ENCODE measurements at places on chromosomes 13 and 19.

DNA sequence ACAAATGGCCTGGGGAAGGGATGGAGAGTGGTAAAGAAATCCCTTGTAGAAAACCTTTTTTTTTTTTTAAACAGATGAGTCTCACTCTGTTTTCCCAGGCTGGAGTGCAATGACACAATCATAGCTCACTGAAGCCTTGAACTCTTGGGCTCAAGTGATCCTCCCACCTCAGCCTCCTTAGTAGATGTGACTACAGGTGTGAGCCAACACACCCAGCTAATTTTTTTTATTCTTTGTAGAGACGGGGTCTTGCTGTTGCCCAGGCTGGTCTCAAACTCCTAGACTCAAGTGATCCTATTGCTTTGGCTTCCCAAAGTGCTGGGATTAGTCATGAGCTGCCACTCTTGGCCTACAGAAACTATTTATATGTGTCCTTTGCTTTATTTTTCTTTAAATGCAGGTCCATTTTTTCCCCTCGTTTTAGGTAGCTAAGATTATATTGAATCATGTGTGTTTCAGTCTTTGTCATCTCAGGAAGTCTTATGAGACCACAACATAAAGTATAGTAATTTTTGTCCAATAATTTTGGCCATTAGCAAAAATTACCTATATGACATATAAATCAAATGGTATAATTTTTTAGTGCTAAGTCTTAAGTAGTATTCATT is 10.5 kb downstream of the LPAR6 start:
- DNase-seq: no peak

GRCh38 chr19:41476583-41476982 is 33.6 kb downstream of the ERICH4 start:
- DNase-seq: no peak

GRCh38 chr13:41458761-41459431 is 1.5 kb downstream of the RGCC start:
- peak; percentile 82 for DNase-seq

DNA sequence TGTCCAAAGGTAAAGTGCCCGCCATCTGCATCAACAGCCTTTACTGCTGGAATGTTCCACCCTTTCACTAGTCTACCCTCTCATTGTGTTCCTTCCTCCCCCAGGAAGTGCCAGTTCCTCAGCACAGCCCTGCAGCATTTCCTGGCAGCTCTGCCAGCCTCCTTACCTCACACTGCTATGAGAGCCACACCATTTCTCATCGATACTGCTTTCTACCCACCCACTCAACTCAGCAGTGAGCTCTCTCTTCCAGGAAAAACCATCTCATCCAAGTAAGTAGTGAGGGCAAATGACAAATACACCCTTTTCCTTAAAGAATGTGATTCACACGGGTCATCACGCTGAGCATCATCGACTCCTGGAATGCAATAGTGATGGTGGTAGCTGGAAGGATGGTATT is 19.8 kb downstream of the UQCRFS1 start:
- DNase-seq: peak; percentile 51

DNA sequence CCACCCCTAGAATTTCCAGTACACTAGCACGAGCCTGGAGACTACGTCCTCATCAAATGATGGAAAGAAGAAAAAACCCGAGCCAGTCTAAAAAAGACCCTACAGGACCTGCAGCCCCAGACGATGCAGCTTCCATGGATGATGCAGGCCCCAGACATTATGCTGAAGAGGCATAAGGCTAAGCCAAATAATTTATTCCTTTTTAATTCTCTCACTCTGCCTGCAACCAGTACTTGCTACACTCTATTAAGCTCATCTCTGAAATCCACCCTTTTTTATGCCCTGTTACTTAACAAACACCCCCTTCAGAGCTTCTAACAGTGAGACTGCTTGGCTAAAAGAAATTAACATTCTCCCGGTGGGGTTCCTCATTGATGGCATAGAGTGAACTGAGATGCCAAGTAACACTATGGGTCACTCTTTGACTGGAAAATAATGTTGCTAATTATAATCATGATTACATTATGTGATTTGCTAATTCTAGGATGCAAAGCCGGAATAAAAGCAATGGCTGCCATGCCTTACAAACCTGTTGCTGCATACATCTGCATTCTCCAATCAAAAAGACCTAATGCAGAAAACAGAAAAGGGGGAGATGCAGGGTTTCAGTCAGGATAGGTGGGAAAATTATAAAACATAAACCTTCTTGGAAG is 1462.4 kb downstream of the UQCRFS1 start:
- no peak for DNase-seq

GRCh38 chr19:29467824-29468401 is 57.9 kb upstream of the VSTM2B start:
- peak; percentile 22 for DNase-seq

GRCh38 chr19:1584500-1585242 is 8.0 kb downstream of the MBD3 start:
- no peak for DNase-seq

DNA sequence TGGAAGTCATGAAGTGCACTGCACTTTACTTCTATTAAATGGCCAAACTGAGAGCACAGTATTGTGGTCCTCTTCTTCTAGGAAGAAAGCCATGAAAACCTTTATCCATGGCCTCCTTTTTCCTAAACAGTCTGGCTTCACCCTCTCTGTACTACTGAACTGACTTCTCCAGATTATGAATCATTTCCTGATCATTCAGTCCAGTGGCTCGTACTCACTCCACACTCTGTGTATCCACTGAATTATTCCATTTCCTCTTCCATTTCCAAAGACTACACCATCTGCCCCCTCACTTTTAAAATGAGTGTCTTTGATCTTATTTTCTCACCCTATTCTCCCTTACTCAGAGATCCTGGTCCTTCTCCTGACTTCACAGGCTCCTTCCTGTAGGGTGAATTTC is 29.7 kb upstream of the FREM2 start:
- DNase-seq: no peak

DNA sequence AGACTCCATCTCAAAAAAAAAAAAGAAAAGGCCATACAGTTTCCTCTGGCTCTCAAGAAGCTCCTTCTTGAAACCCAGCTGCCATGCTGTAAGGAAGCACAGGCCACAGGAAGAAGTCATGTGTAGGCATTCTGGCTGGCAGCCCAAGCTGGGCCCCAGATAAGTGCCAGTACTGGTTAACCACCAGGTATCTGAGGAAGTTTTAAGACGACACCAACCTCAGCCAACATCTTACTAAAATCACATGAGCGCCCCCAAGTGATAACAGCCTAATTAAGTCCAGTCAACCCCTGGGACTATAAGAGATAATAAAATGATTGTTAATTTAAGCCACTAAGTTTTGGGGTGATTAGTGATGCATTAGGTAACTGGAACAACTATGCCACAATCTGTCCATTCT is 27.4 kb upstream of the AKT2 start:
- DNase-seq: no peak

DNA sequence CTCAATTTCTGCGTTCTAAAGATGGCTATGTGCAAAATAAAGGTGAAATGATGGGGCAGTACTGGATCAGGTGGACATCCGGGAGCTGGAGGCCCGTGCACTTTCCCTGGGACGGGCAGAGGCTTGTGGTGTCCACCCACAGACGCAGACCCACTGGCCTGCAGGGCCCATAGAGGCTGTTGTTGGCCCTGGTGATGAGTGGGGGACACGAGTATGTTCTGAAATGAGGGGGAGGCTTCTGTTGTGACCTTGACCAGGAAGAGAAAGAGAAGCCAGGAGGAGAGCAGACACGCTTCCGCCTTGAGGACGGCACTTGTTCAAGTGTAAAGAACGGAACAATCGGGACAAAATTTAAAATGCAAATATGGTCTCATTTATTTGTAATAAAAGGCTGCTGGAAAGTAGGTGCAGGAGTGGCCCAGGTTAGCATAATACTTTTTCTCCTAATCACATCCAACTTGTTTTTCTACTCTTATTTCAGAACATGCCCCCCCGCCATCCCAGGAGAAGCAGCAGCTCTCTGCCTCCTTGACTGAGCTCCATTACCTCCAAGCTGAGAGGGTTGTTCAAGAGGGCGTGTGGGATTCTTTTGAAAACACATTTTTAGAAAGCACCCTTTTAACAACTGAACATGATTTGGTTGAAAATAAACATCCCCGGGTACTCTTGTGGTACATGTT is 27.1 kb downstream of the ATP11A start:
- DNase-seq: no peak

GRCh38 chr13:51249770-51250741 is 27.9 kb downstream of the FAM124A start:
- DNase-seq: peak; percentile 46

DNA sequence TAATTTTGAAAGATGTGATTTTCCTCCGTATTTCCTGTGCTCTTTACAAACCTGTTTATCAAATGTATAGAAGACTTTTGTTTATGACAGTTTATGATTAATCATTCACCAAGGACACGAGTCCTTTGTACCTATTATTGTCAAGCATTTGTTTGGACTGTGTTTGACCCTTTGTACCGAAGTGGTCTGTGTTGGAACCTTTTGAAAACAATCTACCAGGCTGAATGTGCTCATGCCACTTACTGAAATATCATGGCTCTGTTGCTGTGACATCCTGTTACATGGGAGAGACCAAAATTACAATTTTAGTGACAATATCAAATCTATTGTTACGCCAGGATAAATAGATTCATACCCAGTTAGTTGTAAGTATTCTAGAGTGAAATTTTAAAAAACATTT is 193.6 kb downstream of the IRS2 start:
- DNase-seq: no peak

- DNase-seq: no peak
Measured at GRCh38 chr19:12872941-12873890, 8.0 kb downstream of the DNASE2 start.

GRCh38 chr19:50651174-50651573 is 1.9 kb downstream of the C19orf81 start:
- DNase-seq: no peak

DNA sequence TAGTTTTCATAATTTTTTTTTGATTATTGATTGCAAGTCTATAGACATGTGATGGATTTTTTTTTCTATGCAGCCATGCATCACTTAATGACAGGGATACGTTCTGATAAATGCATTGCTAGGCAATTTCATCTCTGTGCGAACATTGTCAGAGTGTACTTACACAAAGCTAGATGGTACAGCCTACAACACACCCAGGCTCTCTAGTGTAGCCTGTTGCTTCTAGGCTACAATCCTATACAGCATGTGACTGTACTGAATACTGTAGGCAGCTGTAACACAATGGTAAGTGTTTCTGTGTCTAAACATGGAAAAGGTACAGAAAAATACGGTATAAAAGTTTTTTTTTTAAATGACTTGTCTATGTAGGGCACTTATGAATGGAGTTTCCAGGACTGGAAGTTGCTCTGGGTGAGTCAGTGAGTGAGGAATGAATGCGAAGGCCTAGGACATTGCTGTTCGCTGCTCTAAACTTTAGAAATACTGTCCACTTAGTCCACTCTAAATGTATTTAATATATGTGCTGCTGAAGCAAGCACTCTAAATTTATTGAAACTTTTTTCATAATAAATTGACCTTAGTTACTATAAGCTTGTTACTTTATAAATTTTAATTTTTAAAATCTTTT is 20.3 kb downstream of the SPATA13 start:
- no peak for DNase-seq
